ENCODE measurements at places on chromosomes 7 and 10. TPM values are rescaled to one million over a fixed set of nuclear protein-coding genes. Genes with fewer than 3 reads are reported as not detected.

Gene KIAA1549
- total RNA-seq: 9.2 TPM

Gene MRLN
- not detected for total RNA-seq

Gene IL2RA
- not detected for total RNA-seq

DNA sequence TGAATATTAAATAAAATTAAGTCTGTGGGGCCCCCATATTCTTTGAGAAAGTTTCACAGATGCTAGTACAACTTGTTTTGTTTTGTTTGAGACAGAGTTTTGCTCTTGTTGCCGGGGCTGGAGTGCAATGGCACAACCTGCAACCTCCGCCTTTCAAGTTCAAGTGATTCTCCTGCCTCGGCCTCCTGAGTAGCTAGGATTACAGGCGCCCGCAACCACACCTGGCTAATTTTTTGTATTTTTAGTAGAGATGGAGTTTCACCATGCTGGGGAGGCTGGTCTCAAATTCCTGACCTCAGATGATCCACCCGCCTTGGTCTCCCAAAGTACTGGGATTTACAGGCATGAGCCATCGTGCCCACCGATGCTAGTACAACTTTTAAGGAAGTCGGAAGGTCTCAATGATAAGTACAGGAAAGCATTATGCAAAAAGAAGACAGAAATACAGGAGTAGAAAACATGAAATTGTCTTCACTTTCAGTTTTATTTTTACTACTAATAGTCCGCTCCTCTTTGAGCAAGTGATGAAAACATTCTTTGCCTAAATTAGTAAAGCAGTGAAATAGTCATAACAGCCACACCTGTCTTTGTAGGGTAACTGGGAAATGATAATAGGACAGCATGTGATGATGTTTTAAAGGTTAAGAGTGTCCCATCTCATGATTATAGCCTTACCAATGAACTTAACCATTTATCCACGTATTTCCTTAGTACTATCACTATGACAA is 147.5 kb downstream of the SEMA3D start:
- H3K27me3 ChIP-seq: no peaks in the 10 kb centered on the region
- DNase-seq: no peak
- no peaks in the 10 kb centered on the region for H3K4me1 ChIP-seq
- H3K4me3 ChIP-seq: no peak overlapping the region
- H3K36me3 ChIP-seq: no peaks in the 10 kb centered on the region
- no peak overlapping the region for H3K27ac ChIP-seq

DNA sequence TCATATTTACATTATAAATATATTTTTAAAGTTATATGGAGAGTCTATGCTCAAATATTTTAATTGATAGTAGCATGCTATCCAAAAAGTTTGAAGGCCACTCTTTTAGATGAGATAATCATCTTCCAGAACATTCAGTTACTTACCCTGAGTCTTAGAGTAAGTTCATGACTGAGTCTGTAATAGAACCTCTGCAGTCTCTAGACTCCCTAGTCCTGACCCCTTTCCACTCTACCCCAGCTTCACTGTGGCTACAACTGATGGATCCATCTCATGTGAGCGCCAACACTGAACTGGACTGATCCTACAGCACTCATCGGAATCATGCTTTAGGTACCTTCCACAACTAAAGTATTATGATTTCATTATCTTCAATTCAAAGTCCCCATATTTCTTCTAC is 10.1 kb downstream of the HACD1 start:
- no peaks in the 10 kb centered on the region for H3K27me3 ChIP-seq
- no peak overlapping the region for H3K4me3 ChIP-seq
- no peak for DNase-seq
- no peak overlapping the region for H3K27ac ChIP-seq
- H3K4me1 ChIP-seq: peaks cover 11% of the 10 kb centered on the region

- H3K27me3 ChIP-seq: no peaks in the 10 kb centered on the region
- no peaks in the 10 kb centered on the region for H3K36me3 ChIP-seq
Measured at GRCh38 chr10:17785276-17785930, 23.7 kb upstream of the MRC1 start.
